ENCODE measurements at places on chromosomes 1 and 21.

GRCh38 chr1:33247545-33247944 is 8.7 kb upstream of the ZNF362 start:
- no peak for DNase-seq

DNA sequence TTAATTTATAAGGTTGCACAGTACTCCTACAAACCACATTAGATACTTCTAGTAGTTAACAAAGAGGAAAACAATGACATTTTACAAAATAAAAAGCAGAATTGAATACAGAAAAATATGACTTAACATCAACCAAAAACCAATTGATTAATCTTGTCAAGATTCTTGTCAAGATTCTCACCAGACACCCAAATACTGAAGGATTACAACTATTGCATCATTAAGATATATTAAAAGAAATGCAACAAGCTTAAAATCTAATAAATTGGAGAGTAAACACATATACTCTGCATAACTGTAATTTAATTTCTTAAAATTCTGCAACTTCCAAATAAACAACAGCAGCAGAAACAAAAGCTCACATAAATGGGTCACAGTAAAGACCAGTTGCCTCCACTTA is 4.7 kb downstream of the WLS start:
- no peak for DNase-seq

- DNase-seq: peak; percentile 92
These were observed 89.8 kb downstream of the DHRS3 start for GRCh38 chr1:12528021-12528852.

GRCh38 chr1:41880261-41880660 is 38.5 kb downstream of the HIVEP3 start:
- no peak for DNase-seq

GRCh38 chr21:25788677-25789076 is 53.9 kb downstream of the GABPA start:
- DNase-seq: no peak

- no peak for DNase-seq
These were observed 1.8 kb downstream of the NPPA start for GRCh38 chr1:11845641-11846335.

Measured in suprapubic skin (tissue), 4 donors.